CD14-positive monocyte (primary cell): ENCODE measurements at places on chromosomes 5 and 9.

GRCh38 chr9:134848504-134848903 is 32.1 kb upstream of the FCN2 start:
- no peaks in the 10 kb centered on the region for H3K36me3 ChIP-seq
- no peak overlapping the region for H3K4me3 ChIP-seq

- no peak overlapping the region for H3K27ac ChIP-seq
- H3K4me1 ChIP-seq, result no peaks in the 10 kb centered on the region
- DNase-seq, result no peak
- no peaks in the 10 kb centered on the region for H3K27me3 ChIP-seq
These were observed 567.2 kb downstream of the PTPRD start for GRCh38 chr9:10045598-10045997.

DNA sequence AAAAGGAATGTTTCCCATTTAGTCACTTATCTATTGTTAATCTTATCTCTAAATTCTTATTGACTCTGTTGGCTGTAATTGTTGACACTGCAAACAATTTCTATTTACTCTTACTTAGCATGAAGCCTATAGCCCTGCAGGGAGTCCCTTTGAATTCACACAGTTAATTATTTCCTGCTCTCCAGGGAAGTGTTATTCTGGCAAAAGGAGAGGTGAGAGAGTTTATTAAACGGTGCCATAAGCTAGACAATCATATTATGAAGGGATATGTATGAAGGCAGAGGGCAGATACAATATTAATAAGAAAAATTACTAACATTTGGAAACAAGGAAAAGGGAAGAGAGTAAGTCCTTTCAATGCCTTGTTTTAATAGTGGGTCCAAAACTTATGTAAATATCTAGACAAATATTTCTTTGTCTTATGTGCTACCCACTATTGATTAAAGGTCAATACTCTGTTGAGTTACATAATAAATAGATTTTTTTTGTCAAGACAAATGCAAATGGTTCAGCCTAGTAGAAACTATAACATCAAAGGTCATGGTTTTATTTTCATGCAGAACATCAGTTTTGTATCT is 107.1 kb downstream of the CDH18 start:
- H3K36me3 ChIP-seq, result no peaks in the 10 kb centered on the region
- no peak for DNase-seq
- H3K27ac ChIP-seq, result no peak overlapping the region
- H3K27me3 ChIP-seq, result no peaks in the 10 kb centered on the region
- H3K4me3 ChIP-seq, result no peak overlapping the region

DNA sequence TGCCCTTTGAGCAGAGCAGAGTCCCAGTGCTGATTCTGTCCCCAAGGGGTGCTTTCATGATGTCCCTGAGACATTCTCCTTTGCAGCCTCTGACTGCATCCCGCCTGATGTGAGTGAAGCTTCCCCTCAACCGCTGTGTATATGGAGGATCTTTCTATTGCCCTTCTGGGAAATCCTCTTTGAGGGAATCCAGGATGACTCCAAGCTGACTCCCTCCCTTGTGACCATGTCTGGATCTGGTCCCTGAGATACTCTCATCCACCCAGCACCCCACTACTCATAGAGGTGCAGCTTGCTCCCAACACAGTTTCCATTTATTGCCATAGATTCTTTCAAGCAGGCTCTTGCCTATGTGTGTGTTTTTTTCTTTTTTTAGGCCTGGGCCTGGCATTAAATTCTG is 216.5 kb downstream of the SEC61B start:
- no peak for DNase-seq
- no peaks in the 10 kb centered on the region for H3K27me3 ChIP-seq
- H3K4me3 ChIP-seq, result no peak overlapping the region
- peaks cover 4% of the 10 kb centered on the region for H3K4me1 ChIP-seq
- no peaks in the 10 kb centered on the region for H3K36me3 ChIP-seq
- H3K27ac ChIP-seq, result no peak overlapping the region

- H3K4me1 ChIP-seq, result peaks cover 2% of the 10 kb centered on the region
- no peak overlapping the region for H3K27ac ChIP-seq
- no peak overlapping the region for H3K4me3 ChIP-seq
These were observed 14.1 kb downstream of the SLC6A7 start for GRCh38 chr5:150203832-150204589.

DNA sequence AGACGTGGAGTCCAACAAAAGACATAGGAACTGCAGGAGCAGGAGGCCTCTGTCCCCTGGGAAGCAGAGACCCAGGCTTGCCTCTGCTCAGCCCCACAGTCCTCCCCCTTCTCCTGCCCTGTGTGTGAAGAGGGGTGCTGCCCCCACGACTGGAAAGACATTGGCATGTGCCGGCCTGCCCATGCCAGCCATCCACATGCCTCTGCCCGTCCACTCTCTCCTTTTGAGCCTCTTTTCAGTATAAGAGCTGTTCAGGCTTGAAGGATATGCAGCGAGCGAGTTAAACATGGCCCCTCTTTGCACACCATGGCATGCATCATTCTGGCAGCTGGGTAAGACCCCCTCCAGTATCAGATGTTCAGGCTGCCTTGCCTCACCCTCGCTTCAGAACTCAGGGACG is 159.7 kb upstream of the OTULINL start:
- no peaks in the 10 kb centered on the region for H3K27me3 ChIP-seq

DNA sequence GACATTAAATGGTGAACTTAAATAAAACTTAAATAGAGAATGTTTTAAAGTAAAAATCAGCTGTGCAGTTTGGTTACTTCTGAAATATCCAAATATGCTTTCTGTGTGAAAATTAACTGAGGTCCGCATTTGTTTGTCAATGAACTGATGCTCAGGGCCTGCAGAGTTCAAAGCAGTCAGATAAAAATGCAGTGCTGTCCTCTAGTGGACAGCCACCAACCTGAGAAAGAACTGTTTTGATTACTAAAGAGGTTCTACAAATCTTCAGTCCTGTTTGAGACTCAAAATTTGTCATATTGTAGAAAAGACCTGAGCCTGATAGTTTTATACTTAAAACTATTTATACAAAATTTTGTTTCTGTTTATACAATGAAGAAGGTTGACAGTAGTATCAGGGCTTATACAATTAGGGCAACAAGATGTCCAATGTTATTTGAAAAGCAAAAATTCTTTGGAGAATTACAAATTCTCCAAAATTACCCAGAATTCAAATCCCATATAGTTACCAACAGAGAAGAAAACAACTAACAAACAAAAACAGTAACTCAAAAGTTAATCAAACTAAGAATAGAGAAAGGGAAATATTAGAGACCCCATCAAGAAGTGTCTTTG is 232.3 kb upstream of the TBCA start:
- H3K4me1 ChIP-seq, result peaks cover 8% of the 10 kb centered on the region
- H3K27ac ChIP-seq, result no peak overlapping the region
- H3K36me3 ChIP-seq, result no peaks in the 10 kb centered on the region
- no peaks in the 10 kb centered on the region for H3K27me3 ChIP-seq
- H3K4me3 ChIP-seq, result no peak overlapping the region

- DNase-seq, result no peak
- H3K27me3 ChIP-seq, result no peaks in the 10 kb centered on the region
- H3K36me3 ChIP-seq, result no peaks in the 10 kb centered on the region
- H3K4me1 ChIP-seq, result no peaks in the 10 kb centered on the region
- H3K27ac ChIP-seq, result no peak overlapping the region
These were observed 226.5 kb downstream of the CDK5RAP2 start for GRCh38 chr9:120353506-120353905.

DNA sequence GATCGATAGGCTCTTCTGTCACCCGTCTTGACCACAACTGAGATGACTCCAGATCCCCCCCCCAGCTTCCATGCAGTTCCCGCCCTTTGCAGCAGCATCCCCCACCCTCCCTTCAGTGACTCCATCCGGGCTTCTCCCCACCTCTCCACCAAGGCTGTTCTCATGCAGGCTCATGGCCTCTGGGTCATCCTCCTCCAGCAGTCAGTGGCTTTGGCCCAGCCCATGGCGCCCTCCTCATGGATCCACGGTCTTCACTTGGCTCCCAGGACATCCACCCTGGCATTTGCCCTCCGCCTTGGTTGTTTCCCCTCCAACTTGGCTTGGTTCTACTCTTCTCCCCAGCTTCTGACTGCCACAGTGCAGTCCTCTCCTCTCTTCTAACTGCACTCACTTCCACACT is 96.7 kb upstream of the RUFY1 start:
- no peaks in the 10 kb centered on the region for H3K36me3 ChIP-seq
- no peak overlapping the region for H3K27ac ChIP-seq
- H3K27me3 ChIP-seq, result no peaks in the 10 kb centered on the region
- DNase-seq, result no peak

GRCh38 chr9:129209580-129209979 is 31.5 kb upstream of the IER5L start:
- H3K4me3 ChIP-seq, result no peak overlapping the region
- H3K27ac ChIP-seq, result no peak overlapping the region
- no peaks in the 10 kb centered on the region for H3K27me3 ChIP-seq
- H3K4me1 ChIP-seq, result no peaks in the 10 kb centered on the region
- no peak for DNase-seq

GRCh38 chr9:88387036-88387551 is 1.1 kb upstream of the SPIN1 start:
- DNase-seq, result no peak
- no peaks in the 10 kb centered on the region for H3K27me3 ChIP-seq
- no peaks in the 10 kb centered on the region for H3K36me3 ChIP-seq
- peaks cover 35% of the 10 kb centered on the region for H3K4me1 ChIP-seq
